ENCODE measurements at places on chromosomes 1 and 21. TPM values are rescaled to one million over a fixed set of nuclear protein-coding genes. Genes with fewer than 3 reads are reported as not detected.

The PODN gene
- 4.1 TPM for total RNA-seq

The ARID1A gene
- total RNA-seq = 57.2 TPM

DNA sequence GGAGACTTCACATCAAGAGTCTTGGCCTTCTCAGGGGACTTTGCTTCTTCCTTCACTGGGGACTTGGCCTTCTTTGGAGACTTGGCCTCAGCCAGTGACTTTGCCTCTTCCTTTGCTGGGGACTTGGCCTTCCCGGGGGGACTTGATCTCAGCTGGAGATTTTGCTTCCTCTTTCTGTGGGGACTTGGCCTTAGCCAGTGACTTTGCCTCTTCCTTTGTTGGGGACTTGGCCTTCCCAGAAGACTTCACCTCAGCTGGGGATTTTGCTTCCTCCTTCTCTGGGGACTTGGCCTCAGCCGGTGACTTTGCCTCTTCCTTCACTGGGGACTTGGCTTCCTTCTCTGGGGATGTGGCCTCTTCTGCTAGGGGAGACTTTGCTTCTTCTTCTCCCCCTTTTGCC lies 13.5 kb upstream of the CD2 start:
- DNase-seq = no peak

DNA sequence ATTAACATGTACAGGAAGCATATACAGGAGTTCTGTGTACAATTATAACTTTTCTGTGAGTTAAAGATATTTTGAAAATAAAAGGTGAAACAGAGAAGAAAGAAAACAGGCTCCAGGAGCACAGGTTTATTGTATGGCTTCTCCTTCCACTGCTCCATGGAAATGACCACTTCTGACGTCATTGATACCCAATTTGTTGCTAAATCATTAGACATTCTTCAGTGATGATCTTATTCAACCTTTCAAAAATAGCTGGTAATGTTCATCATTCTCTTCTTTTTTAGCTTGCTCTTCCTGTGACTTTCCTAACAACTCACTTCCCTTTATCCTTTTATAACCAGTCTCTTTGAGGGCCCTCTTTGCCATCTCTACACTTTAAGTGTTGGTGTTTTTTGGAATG lies 77.8 kb downstream of the KCNK2 start:
- no peak for DNase-seq

DNA sequence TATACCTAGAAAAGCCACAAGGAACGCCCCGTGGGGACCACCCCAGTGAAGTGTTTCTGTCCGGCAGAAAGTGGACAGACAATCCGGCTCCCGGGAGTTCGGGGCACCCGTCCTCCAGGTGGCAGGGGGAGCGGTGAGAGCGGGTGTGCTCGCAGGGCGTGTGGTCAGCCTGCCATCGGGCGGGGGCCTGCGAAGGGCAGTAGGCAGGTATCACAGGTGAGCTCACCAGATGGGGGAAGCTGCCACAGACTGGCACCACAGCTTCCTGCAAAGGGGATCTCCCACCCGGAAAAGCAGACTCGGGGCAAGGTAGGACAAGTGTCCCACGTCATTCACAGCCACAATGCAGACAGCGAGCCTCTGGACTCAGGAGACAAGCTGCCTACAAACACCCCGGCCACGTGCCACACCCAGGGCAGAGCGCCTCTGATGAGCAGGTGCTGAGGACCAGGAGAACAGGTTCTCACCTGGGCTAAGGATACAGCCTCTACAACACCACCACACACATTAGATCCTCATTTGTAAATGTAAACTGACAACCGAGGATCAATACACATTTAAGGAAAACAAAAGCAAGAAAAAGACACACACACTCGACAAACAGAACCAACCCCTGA lies 36.4 kb downstream of the VPS26C start:
- DNase-seq = no peak

DNA sequence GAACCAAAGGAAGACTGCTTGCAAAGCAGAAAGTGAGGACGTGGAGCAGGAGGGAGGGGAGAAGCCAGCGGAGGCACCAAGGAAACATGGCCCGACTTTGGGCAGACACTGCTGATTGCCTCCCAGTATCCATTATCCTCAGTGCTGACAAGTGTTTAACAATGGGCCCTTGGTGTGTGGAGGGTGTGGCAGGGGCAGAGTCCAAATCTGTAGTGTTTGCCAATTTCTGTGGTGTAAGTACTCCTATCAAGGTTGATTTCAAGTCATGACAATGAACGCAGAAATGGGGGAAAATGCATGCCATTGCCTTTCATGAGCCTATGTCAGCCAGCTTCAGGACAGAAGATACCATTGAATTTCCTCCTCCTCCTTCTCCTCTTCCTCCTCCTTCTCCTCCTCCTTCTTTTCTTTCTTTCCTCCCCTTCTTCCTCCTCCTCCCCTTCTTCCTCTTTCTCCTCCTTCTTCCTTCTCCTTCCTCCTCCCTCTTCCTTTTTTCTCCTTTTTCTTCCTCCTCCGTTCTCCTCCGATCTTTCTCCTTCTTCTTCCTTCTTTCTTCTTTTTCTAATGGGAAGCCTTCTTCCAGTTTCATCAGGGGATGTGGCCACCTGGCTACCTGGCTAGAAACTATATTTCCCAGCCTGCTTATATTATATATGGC lies 10.3 kb upstream of the PHC2 start:
- no peak for DNase-seq

GRCh38 chr1:33338440-33339211 lies 17.7 kb upstream of the A3GALT2 start:
- no peak for DNase-seq

The LMX1A gene
- not detected for total RNA-seq

GRCh38 chr1:211739671-211740411 lies 64.4 kb upstream of the NEK2 start:
- no peak for DNase-seq

- DNase-seq = no peak
These were observed 73.2 kb upstream of the ABCG1 start for GRCh38 chr21:42145569-42146272.
